T1000 (cell line): ENCODE measurements at places on chromosomes 16 and 17.

GRCh38 chr16:55839115-55839514 lies 6.2 kb upstream of the CES1 start:
- DNase-seq, result no peak

DNA sequence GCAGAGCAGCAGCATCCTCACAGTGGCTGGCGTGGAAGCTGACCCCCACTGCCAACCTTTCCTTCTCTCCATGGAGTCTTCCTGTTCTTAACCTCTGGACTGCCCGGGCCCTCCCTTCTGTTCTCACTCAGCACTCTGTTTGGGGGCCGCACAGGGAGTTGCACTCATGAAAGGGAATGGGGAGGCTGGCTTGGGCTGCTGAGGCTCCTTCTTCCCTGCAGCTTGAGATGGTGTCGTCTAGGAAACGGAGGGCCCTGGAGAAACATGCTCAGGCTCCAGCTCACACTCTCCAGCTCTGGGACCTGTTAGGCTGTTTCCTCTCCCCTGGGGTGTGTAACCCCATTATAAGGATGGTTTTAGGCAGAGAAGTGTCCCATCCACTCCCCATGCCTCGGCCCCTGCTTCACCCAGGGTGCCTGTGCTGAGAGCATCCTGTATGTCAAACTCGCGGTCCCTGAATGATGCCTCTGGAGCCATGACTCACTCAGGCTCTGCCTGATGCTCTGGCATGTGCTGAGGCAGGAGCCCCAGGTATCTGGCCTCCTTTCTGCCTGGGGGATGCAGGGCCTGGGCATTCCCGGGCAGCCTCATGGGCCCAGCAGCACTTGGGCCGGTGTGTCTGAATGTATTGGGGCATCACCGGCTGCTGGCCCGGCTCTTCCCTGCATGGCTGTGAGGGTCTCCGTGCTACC lies 18.9 kb downstream of the TMEM94 start:
- DNase-seq, result no peak

- no peak for DNase-seq
Observed at GRCh38 chr16:54511222-54511731, 224.7 kb upstream of the IRX3 start.

DNA sequence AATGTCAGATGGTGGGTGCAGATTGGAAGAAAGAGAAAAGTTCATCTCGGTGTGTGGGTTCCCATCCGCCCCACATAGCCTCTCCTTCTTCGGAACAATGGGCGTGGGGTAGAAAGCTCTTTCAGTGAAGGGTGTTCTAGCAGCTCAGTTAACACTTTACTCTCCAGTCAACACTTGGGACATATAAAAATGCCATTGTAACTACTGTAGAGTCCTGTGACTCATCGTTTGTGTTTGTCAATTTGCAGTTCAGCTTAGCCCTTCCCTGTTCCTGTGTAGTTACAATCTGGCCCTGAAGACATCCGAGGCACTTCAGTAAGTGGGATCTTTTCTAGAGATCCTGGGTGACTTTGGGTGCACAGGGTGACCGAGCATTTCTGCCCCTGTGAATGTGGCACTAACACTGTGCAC lies 11.5 kb upstream of the CLEC18C start:
- DNase-seq, result no peak

DNA sequence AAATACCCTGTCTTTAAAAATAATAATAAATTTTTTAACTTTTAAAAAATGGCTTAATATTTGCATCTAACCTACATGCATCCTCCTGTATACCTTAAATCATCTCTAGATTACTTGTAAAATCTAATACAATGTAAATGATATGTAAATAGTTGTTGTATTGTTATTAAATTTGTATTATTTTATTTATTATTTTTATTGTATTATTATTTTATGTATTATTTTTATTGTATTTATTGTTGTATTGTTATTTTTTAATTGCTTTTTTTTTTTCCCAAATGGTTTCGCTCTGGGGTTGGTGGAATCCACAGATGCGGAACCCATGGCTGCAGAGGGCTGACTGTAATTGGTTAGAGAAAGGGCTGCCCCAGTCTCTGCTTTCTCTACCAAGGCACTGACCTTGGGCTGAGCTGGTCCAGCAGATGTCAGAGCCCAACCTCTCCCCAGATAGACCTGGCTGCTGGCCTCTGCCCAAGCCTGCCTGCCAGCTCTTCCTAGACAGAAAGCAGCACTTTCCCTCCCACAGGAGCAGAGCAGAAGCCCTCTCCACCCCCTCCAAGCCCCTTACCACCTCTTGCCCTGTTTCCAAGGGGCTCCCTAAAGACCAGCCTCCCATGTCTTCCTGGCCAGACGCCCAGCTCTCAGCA lies 183.8 kb downstream of the GSG1L start:
- no peak for DNase-seq

- DNase-seq, result no peak
Observed at GRCh38 chr16:87541872-87542234, 49.0 kb upstream of the ZCCHC14 start.

- DNase-seq, result no peak
Observed at GRCh38 chr17:1076299-1076981, 79.5 kb downstream of the TIMM22 start.
